ENCODE measurements at places on chromosomes 2 and 18.
A peak's percentile ranks its signal among the peaks of the same experiment; 100 is the strongest.

- no peak for DNase-seq
Measured at GRCh38 chr2:58594762-58595161, 353.6 kb upstream of the FANCL start.

DNA sequence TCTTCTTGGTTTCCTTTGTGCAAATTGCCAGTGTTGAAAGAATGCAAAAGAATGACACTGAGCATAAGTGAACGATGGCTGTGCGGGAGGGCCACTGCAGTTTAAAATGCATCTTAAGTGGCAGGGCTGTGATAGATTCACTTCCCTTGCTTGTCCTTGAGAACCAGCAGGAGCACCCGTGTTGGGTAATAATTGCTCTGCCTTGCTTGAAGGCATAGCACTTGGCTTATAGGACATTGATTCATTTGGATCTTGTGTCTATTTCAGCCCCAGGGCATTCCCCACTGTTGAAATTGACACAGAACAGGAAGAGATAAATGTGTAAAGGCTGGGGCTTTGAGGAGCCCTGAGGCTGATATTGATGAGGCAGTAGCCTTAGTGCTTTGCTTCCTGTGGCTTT is 1003.7 kb upstream of the GYPC start:
- DNase-seq, result no peak

GRCh38 chr2:241053576-241054251 is 48.4 kb downstream of the MTERF4 start:
- peak; percentile 1 for DNase-seq

DNA sequence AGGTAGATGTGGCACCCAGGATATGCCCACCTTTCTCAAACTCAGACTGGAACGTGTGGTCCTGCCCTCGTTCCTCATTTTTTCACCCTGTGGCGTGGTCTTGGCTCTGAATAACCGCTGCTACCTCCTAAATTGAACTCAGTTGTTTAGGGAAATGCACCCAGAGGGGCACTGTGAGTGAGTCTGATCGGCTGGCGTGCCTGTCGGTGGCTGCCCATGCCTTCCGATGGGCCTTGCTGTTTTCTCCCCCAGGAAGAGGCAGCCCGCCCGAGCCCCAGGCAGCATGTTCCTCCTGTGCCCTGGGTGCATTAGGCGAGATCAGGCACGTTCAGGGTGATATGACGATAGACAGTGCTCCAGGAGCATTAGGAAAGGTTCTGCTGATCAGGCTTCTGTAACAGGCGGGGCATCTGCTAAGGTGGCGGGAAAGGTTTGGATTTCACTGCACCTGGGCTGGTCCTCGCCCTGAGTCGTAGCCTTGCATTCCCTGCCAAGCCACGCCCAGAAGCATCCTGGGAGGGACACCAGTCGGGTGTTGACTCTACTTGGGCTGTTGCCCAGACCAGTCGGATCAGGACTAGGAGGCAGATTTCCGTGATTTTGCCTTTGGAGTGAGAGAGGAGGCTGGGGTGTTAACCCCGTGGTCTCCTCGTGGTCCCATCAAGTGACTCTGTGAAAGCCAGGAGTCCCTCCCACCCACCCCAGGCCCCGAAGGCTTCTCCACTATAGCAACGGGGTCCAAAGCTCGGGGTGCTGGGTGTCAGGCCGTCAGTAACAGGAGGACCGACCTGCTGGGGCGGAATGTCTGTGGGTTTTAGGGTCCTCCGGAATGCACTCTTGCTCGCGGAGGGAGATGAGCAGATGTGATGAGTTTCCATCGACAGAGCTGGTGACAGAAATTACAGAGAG is 75.1 kb downstream of the SH3BP4 start:
- DNase-seq, result peak; percentile 88

DNA sequence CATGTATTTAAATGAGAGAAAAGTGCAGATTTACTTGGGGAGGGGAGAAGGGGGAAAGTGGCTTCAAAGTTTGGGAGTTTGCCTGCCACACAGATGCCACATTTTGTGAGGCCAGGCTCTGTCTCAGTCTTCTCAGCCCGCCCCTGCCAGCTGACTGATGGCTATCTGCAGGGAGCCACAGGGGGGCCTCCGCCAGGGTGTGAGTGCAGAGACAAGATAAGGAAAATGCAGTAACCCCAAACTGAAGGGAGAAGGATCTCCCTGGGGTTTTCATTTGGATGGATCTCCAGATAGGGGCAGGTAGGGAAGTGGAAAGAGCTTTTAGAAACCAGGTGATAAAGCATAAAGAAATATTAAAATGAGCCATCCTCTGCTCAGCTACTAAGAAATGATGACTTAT is 128.8 kb downstream of the ZNF521 start:
- DNase-seq, result no peak

GRCh38 chr2:165440367-165440766 is 29.1 kb upstream of the CSRNP3 start:
- DNase-seq, result peak; percentile 4

GRCh38 chr18:27839141-27839540 is 337.8 kb downstream of the CDH2 start:
- peak; percentile 33 for DNase-seq
